ENCODE measurements at places on chromosomes 13 and 19.

DNA sequence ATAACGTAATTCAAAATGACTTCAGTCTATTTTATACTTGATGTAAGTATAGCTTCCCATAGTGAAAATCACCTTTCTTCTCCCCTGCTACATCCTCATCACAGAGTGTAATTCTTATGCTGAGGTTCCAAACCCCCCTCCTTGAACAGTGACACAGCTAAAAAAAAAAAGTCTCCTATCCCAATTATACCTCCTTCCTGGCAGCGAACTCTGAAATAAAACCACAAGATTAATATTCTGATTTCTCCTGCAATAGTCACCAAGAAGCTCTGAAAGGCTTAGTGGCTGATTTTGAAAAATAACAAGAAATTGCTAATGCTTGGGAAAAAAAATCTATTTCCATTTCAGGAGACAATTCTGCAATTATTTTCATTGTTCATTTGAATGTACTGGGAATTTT is 36.3 kb downstream of the EFNB2 start:
- DNase-seq: no peak

DNA sequence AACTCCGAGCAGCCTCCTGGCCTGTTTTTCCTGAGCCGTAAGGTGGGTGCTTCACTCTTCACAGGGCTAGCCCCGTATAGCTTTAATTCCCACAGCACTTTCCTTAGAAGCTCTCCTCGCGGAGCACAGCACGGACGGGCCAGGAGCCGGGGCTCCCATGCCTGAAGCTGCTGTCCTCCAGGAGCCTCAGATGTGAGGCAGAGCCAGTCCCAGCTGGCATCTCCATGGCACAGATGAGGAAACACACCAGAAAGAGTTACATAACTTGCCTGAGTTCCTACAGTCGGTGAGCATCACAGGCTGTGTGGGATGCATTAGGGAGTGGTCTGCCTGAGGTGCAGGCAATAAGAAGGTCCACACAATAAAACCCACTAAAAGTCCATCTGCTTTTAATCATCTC is 118.5 kb downstream of the ATP8A2 start:
- DNase-seq: no peak

DNA sequence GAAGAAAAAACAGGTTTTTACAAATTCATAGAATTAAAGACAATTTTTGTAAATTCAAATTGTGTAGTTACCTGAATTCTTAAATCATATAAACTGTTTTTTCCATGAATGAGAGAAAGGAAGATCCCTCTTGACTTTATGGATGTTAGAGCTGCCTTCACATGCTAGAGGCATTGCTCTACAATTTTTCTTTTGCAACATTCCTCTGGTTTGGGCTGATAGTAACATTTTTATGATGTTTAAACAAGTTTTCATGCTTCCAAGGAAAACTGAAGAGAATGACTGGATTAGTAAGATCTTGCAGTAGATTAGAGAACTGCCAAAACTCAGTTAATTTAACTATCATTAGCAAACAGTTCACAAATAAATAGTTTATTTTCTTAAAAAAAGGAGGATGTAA is 250.6 kb downstream of the GPC6 start:
- no peak for DNase-seq

- no peak for DNase-seq
Measured at GRCh38 chr19:56304243-56304642, 10.4 kb downstream of the ZSCAN5A start.

DNA sequence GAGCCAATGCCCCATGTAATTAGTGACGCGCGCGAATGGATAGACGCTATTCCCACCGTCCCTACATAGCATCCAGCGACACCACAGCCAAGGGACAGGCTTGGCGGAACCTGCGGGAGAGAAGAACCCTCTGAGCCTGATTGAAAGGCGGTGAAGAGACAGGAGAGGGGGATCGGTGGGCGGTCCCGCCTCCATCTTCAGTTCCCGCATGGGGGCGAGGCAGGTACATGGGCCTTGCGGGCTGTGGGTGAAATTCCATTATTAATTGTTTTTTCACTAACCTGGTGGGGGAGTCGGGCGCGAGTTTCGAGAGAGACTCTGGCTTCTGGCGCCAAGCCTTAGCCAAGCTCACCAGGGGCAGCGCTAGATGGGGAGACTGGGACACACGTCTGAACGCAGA is 8.4 kb upstream of the TEX101 start:
- DNase-seq: no peak

- no peak for DNase-seq
Measured at GRCh38 chr13:43838909-43839308, 40.6 kb downstream of the CCDC122 start.

DNA sequence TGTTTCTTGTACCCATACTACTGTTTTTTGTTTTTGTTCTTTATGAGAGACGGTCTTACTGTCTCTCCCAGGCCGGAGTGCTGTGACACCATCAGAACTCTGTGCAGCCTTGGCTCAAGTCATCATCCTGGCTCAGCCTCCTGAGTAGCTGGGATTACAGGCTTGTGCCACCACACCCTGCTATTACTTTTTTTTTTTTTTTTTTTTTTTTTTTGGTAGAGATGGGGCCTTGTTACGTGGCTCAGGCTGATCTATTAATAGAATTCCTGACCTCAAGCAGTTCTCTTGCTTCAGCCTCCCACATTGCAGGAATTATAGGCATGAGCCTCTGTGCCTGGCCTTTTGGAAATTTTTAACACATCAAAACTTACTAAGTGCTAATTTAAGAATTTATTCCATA is 2.9 kb upstream of the ZNF304 start:
- DNase-seq: no peak

GRCh38 chr13:106156468-106156867 is 379.0 kb downstream of the EFNB2 start:
- DNase-seq: no peak

DNA sequence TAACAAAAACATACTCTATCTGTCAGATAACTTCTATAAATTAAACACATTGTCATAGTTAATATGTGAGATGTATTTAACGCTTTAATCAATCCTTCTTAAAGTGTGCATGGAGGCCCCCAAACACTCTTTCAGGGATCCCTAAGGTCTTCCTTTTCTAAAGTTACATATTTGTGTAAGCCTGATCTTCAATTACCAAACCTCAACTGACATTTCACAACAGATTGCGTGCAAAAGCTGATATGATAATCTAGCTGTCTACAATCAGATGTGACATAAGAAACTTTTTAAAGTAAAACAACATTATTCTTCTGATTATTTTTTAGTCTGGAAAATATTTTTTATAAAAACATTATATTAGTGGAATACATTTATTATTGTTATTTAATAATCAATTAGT is 1850.4 kb downstream of the OLFM4 start:
- no peak for DNase-seq

GRCh38 chr13:48278806-48279205 is 24.7 kb upstream of the RB1 start:
- no peak for DNase-seq

GRCh38 chr19:12938779-12939601 is 581 bp downstream of the CALR start:
- DNase-seq: no peak

DNA sequence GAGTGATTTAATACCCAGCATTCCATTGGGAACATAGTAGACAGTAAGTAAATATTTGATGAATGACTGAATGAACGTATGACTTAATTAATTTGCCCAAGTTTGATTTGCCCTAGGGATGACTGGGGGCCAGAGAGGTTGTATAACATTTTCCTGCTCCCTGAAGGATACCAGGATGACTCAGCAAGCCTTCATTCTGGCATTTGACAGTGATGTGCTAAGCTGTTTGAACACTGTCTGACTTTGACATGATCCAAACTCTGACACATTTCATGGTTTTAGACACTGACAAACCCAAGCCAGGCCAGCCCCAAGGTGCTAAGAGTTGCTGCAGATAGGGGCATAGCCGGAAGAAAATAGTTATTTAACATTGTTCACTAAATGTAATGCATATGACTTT is 53.4 kb upstream of the KLF12 start:
- no peak for DNase-seq

- DNase-seq: no peak
Measured at GRCh38 chr13:96993634-96994016, 651 bp downstream of the OXGR1 start.

DNA sequence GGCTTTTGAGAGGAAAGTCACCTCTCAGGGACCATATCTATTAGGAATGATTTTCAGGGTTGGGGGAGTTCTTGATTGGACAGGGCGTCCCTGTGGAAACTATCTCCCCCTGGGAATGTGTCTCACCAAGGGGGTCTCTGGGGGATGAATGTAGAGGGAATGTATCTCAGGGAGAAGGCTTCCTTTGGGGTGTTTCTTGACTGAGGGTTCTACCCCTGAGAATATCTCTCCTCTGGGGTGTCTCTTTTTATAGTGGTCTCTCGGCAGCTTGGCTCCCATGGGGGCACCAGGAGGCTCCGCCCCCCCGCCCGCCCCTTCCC is 1.0 kb downstream of the RTBDN start:
- no peak for DNase-seq

DNA sequence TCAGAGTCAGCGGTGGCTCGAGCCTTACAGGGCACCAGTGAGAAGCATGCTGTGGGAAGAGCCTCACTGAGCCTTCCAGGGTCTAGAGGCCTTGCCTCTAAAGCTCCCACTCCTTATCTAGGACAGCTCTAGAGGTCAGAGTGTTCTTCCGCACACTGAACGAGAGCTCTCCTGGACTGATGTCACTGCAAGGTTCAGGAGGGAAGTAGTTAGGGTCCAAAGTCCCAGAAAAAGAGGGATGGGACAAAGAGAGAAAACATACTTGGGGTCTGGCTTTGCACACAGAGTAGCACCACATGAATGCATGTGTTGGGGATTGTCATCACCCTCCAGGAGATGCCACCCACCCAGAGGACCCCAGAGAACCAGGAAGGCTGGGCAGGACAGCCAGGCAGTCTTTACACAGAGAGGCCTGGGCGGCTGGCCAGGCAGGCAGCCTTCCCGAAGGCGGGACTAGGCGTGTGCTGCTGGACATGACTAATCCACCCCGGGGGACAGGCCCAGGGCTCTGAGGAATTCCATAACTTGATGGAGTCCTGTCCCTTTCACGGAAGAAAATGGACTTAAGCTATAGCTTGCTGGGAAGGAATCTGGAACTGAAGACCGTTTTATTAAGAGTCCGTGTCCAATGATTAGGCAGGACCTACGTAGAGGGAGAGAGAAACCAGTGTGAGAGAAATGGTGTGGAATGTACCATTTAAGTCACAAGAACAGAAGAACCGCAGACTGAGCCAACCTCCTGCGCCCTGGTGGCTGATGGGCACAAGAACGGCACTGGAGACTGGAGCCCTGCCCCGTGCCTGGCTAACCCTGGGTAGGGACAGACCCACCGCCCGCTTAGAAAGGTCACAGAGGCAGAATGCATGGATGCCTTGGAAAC is 16.6 kb upstream of the EPHX3 start:
- no peak for DNase-seq

GRCh38 chr19:45137179-45137761 is 23.5 kb downstream of the NKPD1 start:
- DNase-seq: no peak

All from stimulated activated CD8-positive, alpha-beta memory T cell treated with anti-CD3 and anti-CD28 coated beads, Interleukin-4, amount 100 ng/mL, for 24 hours (primary cell).